ENCODE measurements at places on chromosomes 7 and 10.

- DNase-seq = no peak
These were observed 264.2 kb downstream of the SEC23IP start for GRCh38 chr10:120156614-120157274.

GRCh38 chr10:73857446-73857845 is 16.9 kb downstream of the CAMK2G start:
- DNase-seq = no peak

DNA sequence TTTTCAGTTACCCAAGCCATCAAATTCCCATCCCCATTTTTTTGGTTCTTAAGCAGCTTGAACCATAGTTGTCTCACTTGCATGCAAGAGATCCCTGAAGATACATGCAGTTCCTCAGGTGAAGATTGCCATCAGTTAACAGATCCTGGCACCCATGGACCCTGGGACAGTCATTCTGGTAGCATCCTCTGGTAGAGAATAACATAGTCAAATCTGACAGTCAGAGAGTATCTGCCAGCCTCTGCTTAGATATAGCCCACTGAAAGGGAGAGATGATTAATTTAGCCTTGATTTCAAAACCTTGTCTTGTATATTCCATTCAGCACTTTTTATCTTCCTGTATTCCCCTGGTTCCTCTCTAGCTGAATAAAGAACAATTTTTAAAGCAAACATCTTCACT is 280.4 kb downstream of the KCNMA1 start:
- DNase-seq = no peak

GRCh38 chr10:22670788-22671187 is 43.6 kb downstream of the PIP4K2A start:
- DNase-seq = no peak

GRCh38 chr7:30312178-30312577 is 27.8 kb downstream of the ZNRF2 start:
- DNase-seq = no peak

- no peak for DNase-seq
These were observed 27.4 kb upstream of the PLA2G12B start for GRCh38 chr10:72981882-72982529.
